ENCODE measurements at places on chromosomes 4 and X. TPM values are rescaled to one million over a fixed set of nuclear protein-coding genes. Genes with fewer than 3 reads are reported as not detected.

Gene ANXA10
- not detected for total RNA-seq

Gene DNASE1L1
- 24.8 TPM for total RNA-seq

Gene ZNF81
- total RNA-seq = 3.9 TPM

Gene CFAP47
- 0.07 TPM for total RNA-seq

Gene FHIP1A
- 24.2 TPM for total RNA-seq

Gene STK26
- 240 TPM for total RNA-seq

Gene NDP
- total RNA-seq = not detected

DNA sequence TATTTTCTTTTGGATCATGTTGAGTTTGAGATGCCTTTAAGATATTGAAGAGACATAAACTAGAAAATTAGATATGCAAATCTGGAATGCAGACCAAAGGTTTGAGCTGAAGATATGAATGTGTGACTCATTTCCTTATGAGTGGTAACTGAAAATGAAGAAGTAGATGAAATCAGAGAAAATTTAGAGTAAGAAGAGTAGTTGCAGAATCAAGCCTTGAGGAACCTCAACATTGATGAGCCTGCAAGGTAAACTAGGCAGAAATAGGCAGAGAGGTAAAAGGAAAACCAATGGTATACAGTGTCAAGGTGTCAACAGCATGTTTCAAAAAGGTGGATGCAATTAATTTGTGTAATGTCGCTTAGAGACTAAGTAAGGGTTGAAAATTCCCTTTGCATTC, 142.8 kb downstream of the MOSPD2 start:
- no peak for DNase-seq

GRCh38 chr4:129583868-129584267, 487.9 kb downstream of the C4orf33 start:
- no peak for DNase-seq

GRCh38 chrX:71938371-71938770, 27.7 kb downstream of the NHSL2 start:
- DNase-seq = no peak

DNA sequence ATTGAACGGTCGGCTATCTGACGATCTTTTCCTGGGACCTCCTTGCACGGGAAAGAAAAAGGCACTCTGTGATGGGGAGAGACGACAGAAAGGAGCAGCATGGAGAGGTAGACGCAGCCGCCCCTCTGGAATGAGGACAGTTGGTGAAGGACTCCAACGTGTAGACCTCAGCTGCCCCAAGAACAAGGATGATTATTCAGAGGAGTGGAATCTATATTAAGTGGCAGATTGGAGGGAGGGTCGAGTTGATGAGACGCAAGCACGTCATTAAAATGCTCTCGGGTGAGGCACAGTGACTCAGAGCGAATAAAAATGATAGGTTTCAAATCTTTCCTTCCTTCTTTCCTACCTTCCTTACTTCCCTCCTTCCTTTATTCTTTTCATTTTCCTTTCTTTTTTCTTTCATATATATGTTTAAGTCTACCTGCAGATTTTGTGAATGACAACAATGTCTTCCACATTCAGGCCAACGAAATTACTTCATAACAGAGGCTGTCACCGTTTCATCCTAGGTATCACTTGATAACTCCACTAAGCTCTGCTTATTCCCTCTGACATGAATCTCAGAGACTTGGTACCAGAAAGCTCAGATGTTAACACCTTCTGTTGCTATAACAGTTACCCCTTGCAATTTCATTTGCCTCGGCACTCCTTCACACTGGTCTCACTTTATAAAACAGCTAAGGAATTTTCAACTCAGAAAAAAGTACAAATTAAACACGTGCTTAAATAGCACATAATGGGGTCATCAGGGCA, 110.0 kb upstream of the PPARGC1A start:
- no peak for DNase-seq

DNA sequence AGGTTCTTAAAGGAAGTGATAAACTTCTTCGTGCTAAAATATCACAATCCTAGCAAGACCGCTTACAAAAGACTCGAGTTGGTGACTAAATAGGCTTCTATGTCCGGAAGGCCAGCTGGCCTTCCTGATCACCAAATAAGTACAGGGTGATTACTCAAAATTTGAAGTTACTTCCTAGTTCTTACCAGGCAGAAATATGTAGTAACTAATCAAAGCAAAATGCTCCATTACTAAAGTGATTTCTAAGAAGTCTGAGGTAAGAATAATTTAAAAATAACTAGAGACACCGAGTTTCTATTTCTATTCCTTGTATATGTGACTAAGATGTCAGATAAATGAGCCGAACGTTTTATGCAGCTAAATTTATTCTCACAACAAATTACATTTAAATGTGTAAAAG, 62.2 kb downstream of the NSUN7 start:
- DNase-seq = no peak

GRCh38 chr4:169070895-169071218, 60.8 kb upstream of the CBR4 start:
- DNase-seq = no peak

- no peak for DNase-seq
These were observed 1111.0 kb upstream of the AGA start for GRCh38 chr4:178553201-178553600.

DNA sequence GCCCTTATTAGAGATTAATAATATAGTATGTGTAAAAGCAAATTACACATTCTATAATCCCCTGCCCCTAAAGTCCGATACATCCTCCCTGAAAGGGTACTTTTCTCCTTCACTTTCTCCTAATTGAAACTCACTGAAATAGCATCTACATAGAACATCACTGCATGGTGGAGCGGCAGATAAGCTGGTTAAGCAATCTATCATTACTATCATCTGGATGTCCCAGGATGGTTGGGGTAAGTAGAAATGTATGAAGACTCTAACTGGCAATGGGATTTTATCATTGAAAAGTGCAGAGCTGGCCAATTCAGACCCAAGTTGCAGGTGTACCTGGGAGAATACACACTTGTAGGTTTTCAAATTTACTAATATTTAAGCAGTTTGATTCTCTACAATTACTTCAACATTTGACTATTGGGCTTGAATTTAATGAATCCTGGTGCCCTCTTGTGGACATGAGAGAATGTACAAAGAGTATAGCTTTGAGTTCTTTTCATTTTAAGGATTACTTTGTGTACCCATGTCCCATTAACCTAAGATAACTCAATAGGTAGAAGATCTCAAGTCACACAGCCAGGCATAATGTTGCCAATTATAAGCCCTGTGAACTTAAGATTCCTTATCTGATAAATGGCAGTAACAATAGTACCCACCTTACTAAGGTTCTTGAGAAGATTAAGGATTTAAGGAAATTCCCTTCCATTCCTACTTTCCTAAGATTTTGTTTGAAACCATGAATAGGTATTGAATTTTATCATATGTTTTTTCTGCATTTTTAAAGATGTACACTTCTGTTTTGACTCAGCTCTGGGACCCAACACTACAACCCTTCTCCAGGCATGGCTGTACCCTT, 69.8 kb downstream of the SHROOM3 start:
- peak; percentile 51 for DNase-seq

GRCh38 chr4:41866799-41867677, 68.2 kb upstream of the TMEM33 start:
- DNase-seq = peak; percentile 64

DNA sequence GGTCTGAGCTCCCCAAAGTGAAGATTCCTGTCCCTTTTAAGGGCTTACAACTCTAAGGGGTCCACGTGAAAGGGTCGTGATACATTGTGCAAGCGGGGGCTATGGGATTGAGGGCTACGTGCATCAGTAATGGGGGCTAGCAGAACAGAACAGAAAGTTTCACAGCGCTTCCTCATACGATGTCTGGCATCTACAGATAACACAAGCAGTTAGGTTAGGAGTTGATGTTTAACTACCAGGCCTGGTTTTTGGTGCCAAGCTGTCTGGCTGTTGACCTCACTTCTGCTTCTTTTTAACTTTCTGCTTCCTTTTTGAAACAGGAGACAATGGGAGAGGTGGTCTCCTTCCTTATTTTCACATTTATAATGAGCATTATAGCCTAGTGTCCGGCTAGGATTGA, 368.6 kb upstream of the CXorf51A start:
- DNase-seq = no peak

GRCh38 chrX:68942104-68942503, 113.3 kb downstream of the EFNB1 start:
- peak; percentile 14 for DNase-seq

GRCh38 chr4:30122711-30123110, 597.5 kb upstream of the PCDH7 start:
- DNase-seq = no peak

DNA sequence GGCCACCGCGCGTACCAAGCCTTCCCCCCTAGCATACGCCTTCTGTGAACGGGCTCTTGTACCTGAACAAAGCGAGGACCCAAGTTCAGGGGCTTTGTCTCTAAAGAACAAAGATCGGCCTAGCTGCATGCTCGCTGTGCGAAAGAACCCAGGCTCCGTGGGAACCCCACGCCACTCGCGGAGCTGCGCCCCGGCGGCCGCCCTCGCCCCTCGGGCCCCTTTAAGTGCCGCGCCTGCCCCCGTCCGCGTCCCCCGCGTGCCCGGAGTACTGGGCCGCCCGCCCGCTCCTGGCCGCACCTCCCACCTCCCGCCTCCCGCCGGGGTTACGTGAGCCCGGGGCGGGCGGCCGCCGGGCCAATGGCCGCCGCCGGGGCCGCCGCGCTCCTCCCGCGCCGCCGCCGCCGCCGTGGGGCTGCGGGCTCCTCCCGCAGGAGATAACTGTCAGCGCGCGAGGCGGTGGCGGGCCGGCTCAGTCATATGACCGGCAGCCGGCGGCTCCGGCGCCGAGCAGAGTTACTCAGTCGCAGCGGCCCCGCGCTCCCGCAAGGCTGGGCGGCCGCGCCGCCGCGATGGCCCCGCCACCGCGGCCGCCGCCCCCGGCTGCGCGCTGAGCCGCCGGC, at the start of gene FNIP2:
TSS of gene FNIP2 (plus strand) at position 472 of the 620 bp plus-strand sequence. CDS start 187 bp downstream, outside the sequence.
- DNase-seq = peak; percentile 96

GRCh38 chr4:163109967-163110366, 56.7 kb downstream of the NAF1 start:
- no peak for DNase-seq

DNA sequence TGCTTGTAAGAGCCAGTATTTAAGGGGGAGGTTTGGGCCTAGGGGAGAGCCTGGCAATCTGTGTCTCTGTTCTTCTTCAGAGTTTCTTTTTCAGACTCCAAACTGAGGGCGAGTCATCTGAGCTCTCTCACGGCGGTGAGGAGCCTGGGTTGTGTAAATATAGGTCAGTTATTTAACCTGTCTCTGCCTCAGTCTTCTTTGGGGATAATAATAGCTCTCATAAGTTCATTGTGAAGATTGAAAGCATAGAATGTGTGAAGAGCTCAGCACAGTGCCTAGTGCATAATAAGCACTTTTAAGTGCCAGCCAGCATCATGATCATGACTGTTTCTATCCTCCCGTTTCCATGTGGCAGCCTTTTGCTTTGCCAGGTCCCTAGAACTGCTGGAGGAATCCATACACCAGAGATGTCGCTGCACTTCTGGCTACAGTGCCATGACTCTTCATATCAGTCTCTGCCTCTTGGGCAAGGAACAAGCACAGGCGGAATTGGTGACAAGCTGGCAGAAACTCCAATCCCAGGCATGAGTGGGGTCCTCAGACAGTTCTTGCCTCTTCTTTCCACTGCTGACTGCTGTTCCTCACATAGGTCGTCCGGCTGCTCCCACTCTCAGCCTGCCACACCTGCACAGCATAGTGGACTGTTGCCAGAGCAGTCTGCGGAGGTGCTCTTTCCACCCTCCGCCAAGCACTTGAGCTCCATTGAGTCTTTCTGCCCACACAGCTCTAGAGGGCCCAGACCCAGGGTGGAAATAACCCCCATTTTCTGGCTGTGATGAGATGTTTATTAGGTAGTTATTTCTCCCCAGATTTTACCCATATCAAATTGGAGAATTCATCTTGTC, 103.7 kb upstream of the MAML3 start:
- no peak for DNase-seq

DNA sequence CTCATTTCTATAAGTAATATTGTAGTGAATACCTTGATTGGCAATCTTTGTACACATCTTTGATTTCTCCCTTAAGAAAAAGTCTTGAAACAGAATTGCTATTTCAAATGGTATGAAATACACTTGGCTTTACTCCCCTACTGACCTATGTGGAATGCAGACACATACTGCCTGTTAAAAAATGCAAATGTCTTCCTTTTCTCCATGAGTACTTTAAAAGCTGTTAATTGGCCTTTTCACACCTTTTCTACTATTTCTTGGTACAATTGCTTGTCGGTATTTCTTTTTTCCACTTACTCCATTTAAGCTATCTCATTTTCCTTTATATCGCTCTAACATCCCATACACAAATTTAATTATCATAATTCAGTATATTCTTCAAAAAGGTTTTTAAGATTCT, 87.2 kb downstream of the FRYL start:
- no peak for DNase-seq

GRCh38 chr4:28835501-28835900, 1884.7 kb upstream of the PCDH7 start:
- no peak for DNase-seq

DNA sequence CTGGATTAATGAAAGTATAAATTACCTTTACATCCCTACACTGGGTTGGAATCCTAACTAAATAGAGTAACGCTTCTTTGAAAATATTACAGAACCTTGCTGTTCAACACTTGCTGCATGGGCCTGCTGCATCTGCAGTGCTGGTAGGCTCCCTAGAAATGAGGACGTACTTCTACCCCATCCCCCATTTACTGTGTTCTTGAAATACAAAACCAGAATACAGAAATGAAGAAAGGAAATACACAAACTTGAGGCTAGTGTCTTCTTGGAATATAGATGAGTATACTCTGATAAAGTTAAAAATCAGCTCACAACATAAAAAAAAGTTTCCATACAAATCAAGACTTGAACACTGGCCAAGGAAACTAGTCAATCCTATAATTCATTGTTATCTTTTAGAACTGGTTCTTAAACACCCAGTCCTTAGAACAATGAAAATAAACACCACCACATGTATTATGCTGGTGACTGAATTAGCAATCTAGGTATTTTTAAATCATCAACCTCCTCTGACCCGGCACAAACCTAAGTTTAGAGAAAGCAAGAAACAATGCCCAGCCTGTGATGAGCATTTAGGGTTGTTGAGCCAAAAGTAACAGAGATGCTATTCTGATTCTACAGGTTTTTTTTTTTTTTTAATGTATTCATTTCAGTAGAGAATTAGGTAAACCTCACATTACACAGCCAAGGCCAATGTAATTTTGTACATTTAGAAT, 49.7 kb downstream of the ATP8A1 start:
- DNase-seq = no peak

DNA sequence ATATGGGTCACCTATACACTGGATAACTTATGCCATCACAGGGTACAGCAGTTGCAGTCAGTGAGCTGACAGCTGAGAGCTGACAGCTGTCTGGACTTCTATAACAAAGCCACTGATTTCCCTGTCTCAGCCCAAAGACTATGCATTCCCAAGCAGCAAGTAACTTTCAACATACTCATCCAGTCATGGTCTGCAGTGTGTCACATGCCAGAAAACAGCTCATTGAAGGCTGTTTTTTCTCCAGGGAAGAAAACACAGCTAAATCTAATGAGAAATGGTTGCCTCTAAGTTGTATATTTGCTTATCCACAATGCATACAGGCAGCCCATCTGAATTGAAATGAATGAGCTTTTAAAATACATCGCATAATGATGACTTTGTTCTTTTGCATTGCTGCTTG, 6.3 kb downstream of the KIAA1210 start:
- DNase-seq = no peak

- no peak for DNase-seq
These were observed 36.4 kb upstream of the CT47C1 start for GRCh38 chrX:119036107-119037029.

GRCh38 chrX:69489625-69490024, 14.5 kb upstream of the NALF2 start:
- DNase-seq = no peak
